ENCODE measurements at places on chromosomes 16 and 17. TPM values are rescaled to one million over a fixed set of nuclear protein-coding genes. Genes with fewer than 3 reads are reported as not detected.

Gene HOXB13
- total RNA-seq = 26.9 TPM

Gene MYLK3
- 1.6 TPM for total RNA-seq

Gene ZNF423
- 19.8 TPM for total RNA-seq

Gene BAIAP3
- total RNA-seq = 1.3 TPM

Gene SOCS1
- 11.7 TPM for total RNA-seq

Gene TMEM92
- total RNA-seq = 2.7 TPM

Gene TMIGD1
- total RNA-seq = not detected

Gene TBX2
- 173 TPM for total RNA-seq

Gene HOXB9
- total RNA-seq = 34.4 TPM

Gene SSTR5
- total RNA-seq = not detected

Gene ACAP1
- total RNA-seq = 8.9 TPM

Gene NOB1
- total RNA-seq = 59.4 TPM

Gene SMIM36
- total RNA-seq = not detected

Gene TLCD3A
- total RNA-seq = 25.3 TPM

Gene KCNG4
- not detected for total RNA-seq

Gene ACSM2A
- not detected for total RNA-seq

Gene SMIM5
- 1.7 TPM for total RNA-seq

Gene USH1G
- 3.9 TPM for total RNA-seq

Gene BIRC5
- total RNA-seq = 22.8 TPM

Gene BCL7C
- total RNA-seq = 43.6 TPM

Gene MNT
- total RNA-seq = 49.1 TPM

Gene NFATC3
- total RNA-seq = 47.3 TPM

Gene KRT32
- total RNA-seq = not detected

Gene SEPTIN12
- 0.42 TPM for total RNA-seq

Gene CHST6
- 2.4 TPM for total RNA-seq

Gene TMC8
- 0.60 TPM for total RNA-seq

Gene HYDIN
- total RNA-seq = 1.2 TPM

Gene METRN
- 15.3 TPM for total RNA-seq

Gene ACACA
- 127 TPM for total RNA-seq

Gene ANKRD40CL
- total RNA-seq = not detected

Gene NOG
- 13.7 TPM for total RNA-seq
